ENCODE measurements at places on chromosomes 7 and 10.
A peak's percentile ranks its signal among the peaks of the same experiment; 100 is the strongest.

DNA sequence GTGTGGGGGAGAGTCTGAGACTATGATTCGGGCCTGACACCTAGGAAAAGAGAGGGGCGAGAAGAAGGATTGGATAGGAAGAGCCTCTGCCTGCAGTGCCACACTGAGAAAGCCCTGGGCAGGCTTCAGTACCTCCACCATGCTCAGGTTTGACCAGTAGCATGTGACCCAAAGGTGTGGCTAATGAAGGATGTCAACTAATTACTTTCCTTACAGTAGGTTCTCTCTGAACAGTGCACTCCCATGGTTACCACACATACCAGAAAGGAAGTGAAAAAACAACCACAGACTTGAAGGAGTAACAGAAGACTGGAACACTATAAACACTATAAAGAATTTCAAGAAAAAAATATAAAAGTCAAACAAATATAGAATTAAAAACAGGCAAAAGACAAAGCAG, 46.2 kb downstream of the SEM1 start:
- DNase-seq: no peak

- peak; percentile 91 for DNase-seq
These were observed 980 bp downstream of the ADAMTS14 start for GRCh38 chr10:70673043-70673928.

GRCh38 chr10:65273115-65273514, 1652.7 kb upstream of the LRRTM3 start:
- no peak for DNase-seq

DNA sequence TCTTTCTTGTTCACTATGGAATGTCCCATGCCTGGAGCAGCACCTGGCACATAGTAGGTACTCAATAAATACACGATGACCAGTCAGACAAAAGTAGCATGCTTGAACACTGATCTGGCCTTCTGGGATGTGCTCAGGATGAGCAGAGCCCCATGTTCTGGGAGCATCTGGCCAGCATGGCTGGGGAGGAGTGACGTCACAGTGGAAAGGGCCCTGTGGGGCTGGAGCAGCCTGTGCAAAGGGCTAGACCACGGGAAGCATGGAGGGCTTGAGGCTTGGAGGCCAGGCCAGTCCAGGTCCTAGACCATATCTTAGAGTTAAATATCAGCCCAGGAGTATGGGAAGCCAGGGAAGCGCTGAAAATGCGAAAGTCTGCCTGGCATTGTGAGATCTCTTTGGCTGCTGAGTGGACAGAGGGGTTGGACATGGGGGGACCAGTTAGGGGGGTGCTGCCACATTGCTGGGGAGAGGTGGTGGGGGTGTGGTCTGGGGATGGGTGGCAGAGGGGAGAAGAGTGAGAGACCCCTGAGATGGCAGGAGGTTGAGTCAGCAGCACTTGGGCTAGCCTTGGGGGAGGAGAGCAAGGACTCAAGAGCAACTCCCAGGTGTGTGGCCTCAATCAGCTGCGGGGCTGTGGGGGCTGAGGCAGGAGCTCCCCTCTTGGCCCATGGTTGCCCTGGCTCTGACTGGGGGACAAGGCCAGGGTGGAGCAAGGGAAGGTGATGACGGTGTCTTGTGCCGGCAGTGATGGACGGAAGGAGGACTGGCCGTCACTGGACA, 34.9 kb downstream of the ZCCHC24 start:
- no peak for DNase-seq

GRCh38 chr10:59456199-59456598, 93.8 kb upstream of the FAM13C start:
- DNase-seq: no peak

DNA sequence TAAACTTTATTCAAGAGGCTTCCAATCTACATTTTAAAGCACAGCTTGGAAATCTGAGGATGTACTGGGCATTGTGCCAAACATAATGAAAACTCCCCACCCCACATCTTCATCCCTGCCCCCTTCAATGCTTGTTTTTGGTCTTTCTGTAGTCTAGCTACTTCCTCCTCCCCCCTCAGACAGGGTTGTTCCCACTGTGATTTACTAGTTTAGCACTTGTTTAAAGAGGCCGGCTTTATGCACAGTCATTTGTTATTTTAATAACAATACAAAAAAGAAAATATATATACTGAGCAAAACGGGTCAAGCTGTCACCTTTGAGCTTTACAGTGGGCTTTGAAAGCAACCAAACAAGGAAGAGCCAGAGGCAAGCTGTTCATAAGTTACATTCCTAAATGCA, 132.6 kb downstream of the CHRM2 start:
- no peak for DNase-seq

GRCh38 chr7:151611878-151612277, 92.2 kb upstream of the RHEB start:
- no peak for DNase-seq

- DNase-seq: no peak
These were observed 82.9 kb downstream of the KLF6 start for GRCh38 chr10:3702056-3702546.

- DNase-seq: peak; percentile 98
These were observed 6.2 kb downstream of the VWA2 start for GRCh38 chr10:114245121-114245791.

DNA sequence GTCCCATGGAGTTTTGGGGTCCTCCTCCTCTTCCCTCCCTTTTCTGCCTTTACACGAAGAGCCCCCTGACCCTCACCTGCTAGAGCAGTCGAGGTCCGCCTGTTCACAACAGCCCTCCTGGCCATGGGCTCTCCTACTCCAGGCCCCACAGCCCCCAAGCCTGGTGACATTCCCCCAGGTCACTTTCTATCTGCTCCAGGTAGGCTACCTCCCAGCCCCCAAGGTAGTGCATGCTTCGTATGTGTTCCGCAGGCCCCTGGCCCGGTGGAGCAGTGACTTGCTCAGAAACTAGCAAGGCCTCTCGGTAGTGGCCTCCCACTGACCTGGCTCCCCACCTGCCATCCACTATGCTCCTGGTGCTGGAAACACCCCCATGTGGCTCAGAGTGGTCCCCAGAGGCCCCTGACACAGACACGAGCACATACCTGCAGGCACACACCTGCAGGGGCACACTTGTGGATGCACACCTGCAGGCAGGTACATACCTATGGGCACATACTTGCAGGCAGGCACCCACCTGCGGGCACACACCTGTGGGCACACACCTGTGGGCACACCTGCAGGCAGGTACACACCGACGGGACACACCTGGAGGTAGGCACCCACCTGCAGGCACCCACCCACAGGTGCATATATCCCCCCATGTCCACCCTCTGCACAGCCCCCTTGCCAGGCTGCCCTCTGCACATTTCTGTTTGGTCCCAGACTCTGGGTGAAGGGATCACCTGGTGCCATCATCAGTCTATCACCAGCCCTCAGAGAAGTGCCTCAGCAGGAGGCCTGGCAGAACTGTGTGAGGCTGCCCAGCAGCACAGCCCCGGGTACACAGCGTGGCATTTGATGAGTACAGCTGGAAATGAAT, 322.5 kb downstream of the PTPRN2 start:
- DNase-seq: no peak

DNA sequence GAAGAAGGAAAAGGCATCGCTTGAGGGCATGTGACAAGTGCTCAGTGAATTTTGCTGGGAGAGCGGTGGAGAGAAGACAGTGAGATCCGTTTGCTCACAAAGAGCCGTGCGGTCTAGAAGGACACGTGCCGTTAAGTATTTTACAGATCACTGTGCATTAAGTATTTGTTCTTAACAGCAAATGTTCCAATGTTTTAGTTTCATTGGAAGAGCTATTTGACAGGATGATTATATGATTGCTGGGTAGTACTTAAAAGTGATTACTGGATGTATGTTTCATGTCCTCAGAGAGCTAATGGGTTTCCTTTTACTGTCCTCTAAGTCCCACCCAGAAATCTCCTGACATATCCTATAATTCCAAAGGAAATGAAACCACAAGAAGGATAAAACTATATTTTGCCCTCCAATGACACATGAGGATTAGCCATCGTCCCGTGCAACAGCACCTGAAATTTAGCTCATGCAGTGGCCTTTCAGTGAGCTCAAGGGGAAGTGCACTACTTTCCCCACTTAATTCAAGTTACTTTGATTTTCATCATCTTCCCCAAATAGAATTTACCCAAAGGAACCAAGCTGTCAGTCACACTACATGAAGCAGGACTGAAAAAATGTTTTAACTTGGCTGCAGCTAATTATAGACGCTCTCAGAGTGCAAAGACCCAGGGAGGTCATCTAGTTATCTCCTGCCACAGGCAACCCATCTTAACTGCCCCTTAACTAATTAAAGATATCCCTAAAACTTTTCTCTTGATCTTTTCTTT, 80.3 kb downstream of the KLF6 start:
- DNase-seq: no peak

GRCh38 chr7:71630516-71630915, 498.6 kb downstream of the GALNT17 start:
- no peak for DNase-seq

- DNase-seq: no peak
These were observed 286.4 kb downstream of the C7orf25 start for GRCh38 chr7:42625421-42625820.
